IPS-NIHi11 (cell line): ENCODE measurements at places on chromosomes 12 and 14.
A peak's percentile ranks its signal among the peaks of the same experiment; 100 is the strongest.

GRCh38 chr14:75259510-75259855, 19.1 kb upstream of the FOS start:
- DNase-seq = no peak

GRCh38 chr14:23376482-23377197, at the start of gene CMTM5:
Gene CMTM5 (plus strand): TSS chr14:23377046. CDS start chr14:23377252, 206 bp downstream.
- DNase-seq = peak; percentile 65

DNA sequence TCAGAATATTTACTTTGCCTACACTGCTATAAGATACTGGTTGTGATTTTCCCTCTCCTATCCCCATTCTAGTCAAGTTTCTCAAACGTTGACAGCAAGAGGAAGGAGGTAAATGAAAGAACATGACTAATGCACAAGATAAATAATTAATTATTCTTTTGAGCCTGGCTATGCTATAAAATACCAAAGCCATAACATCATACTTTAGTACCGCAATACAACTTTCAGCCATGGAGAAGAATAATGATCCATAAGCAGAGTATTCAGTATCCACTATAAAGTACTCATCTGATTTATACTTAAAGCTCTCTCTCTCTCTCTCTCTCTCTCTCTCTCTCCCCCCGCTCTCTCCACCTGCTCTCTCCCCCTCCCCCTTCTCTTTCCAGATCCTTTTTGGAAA, 41.3 kb downstream of the TDG start:
- no peak for DNase-seq

DNA sequence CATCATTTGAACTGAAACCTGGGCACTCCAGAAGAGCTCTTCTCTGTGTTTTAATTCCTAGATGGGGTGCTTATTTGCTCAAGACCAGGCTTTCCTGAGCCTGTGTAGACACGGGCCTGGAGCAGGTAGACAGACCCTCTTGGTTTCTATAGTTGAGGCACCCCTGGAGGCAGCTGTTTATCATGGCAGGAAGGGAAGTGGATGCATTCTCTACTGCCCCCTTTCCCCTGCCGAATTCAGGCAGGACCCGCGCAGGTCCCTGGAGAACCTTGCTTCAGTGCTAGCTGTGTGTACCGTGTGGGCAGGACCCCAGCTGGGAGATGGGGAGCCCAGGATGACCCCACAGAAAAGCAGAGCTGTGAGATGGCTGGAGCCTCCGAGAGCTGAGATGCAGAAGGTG, 6.0 kb downstream of the CACNA1C start:
- peak; percentile 34 for DNase-seq

DNA sequence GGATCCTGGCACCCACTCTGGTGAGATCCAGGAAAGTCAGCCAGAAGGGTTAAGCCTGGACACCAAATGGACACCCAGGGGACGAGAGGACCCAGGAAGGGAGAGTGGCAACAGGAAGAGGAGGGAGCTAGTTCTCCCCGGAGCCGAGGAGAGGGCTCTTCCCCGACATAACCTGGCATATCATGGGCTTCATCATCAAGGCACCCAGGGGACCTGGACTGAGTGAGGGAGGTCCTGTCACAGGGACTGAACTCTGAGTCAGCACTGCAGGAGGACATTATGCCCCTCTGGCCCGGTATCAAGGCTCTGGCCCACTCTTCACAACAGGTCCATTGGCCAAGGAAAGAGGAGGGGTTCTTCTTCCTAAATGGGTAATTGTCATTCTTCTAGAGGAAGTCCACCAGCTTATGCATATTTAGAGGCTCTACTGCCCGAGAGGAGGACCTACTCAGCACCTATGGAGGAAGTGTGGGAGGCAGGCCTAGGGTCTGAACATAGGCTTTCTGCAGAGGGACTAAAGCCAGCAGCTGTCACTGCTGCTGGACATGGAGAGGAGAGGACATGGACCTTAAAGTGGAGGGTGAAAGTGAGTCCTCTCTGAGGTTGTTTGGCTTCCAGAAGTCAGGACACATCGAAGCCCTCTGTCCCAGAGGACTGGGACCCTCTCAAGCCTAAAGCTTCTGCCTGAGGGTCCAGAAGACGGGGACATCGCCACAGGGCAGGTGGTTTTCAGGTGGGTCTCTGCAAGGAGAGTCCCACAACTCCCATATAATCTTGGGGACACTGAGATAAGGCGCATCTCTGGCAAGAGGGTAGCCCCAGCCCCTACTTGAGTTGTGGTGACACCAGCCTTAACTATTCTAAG, 18.6 kb downstream of the ISCA2 start:
- no peak for DNase-seq

DNA sequence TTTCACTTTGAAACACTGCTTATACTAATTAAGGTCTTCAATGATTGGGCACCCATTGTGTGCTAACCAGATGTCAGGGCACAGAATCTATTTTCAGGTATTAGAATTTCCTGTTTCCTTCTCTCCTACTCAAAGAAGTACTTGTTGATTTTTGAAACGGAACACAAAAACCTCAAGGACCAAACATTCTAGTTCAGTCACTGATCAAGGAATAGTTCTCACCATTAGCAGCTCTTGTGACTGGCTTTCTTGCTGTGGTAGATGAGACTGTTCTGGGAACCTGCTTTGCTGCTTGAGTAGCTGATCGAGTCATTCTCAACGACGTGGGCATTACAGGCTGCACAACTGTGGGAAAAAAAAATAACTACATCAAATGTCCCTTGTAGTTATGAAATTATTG, 11.0 kb downstream of the DLGAP5 start:
- DNase-seq = no peak

DNA sequence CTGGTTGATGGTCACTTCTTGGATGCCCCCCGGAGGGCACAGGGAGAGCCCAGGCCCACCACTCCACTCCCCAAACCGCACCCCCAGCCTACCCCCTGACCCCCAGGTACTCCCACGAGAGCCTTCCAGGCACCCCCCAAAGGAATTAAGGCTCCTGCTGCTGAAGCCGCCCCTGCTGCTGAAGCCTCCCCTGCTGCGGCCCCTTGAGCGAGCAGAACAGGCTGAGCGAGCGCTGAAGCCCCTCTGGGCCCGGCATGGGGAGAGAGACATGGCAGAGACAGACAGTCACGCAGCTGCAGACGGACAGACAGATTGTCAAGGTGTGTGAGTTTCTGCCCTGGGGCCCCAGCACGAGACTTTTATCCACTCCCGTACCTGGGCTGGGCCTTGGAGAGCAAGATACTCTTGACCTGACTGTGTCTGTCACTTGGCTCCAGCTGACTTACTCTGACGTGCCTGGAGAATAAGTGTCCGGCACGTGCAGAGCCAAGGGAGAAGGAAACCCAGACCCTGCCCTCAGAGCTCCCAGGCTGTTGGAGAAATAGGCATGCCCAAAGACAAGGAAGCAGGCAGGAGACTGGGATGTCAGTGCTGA, at the start of gene KRT78:
Gene KRT78, minus strand, starts transcription at position 334 of the 595 bp plus-strand sequence. Its CDS starts 64 bp downstream, at position 270.
- no peak for DNase-seq

DNA sequence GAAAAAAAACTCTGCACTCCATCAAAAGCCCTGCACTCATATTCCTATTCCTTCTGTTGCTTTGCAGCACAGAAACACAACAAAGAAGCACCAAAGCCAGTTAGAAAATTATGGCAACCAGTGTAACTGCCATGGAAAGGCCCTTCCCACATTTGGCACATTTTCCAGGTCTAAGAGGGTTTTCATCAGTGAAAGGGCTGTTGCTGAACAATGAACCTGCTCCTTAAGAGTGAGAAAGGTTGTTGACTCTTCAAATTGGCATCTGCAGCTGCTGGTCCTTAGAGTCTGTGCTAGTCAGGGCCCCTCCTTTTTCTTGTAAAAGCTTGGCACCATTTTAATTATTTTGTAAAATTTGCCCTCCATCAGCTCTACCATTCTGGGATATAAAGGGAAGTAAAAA, 378.7 kb upstream of the KITLG start:
- no peak for DNase-seq

DNA sequence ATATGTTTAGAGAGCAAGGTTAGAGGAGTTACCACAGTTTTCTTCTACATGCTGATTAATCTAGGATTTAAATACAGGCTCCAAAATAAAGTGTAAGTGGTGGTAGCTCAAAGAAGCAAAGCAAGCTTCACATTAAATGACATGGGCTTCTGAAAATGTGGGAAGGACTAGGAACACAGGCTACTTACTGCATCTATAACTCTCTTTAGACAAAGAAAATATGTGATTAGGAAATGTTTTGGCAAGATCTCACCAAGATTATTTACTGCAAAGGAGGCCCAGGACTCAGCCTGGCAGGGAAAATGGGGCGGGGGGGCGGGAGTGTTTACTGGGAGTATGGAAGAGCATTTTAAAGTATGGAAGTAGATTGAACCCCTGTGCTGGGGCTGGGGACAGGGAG, 39.4 kb downstream of the ETV6 start:
- DNase-seq = no peak

DNA sequence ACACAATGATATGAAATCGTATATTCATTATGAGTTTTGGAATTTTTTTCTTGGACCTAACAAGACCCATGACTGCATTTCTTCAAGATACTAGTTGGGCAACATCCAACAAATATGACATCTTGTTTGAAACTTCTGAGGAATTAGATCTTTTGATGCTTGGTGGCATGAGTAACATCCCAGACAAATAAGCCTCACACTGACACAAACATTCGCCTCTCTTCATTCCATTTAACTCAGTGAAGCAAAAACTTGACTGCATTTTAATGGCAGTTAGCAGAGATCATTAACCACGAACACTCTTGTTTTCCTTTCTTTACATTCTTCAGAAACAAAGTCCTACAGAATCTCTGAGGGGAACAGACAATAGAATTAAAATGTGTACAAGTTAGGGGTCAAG, 758.3 kb downstream of the C12orf50 start:
- no peak for DNase-seq

DNA sequence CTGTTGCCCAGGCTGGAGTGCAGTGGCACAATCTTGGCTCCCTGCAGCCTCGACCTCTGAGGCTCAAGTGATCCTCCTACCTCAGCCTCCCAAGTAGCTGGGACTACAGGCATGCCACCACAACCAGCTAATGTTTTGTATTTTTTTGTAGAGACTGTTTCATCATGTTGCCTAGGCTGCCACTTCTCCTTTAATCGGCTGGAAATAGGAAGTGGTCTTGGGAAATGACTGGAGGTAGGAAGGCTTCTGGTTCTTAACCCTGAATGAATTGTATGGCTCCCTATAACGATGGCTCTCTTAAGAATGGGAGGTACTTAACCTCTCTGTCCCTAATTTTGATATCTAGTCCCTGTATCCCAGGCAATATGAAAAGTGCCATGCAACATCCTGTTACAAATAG, 113.9 kb upstream of the USP15 start:
- DNase-seq = no peak

GRCh38 chr12:117900561-117900960, 68.2 kb downstream of the KSR2 start:
- DNase-seq = no peak

DNA sequence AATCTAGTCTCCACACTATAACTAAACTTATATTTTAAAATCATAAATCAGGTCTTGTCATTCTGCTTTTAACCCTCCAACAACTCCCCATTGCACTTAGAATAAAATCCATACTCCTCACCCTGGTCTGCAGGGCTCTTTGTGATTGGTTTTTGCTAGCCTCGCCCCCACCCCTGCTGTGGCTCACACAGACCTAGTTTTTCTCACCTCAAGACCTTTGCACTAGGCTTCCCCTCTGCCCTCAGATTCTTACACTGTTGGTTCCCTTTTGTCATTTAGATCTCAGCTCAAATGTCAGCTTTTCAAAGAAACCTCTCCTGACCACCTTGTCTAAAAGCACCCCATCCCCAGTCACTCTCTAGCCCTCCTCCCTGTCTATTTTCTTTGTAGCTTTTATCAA, 10.7 kb upstream of the LHX5 start:
- peak; percentile 68 for DNase-seq

- DNase-seq = peak; percentile 46
These were observed 31.0 kb downstream of the NINJ2 start for GRCh38 chr12:632102-632696.

DNA sequence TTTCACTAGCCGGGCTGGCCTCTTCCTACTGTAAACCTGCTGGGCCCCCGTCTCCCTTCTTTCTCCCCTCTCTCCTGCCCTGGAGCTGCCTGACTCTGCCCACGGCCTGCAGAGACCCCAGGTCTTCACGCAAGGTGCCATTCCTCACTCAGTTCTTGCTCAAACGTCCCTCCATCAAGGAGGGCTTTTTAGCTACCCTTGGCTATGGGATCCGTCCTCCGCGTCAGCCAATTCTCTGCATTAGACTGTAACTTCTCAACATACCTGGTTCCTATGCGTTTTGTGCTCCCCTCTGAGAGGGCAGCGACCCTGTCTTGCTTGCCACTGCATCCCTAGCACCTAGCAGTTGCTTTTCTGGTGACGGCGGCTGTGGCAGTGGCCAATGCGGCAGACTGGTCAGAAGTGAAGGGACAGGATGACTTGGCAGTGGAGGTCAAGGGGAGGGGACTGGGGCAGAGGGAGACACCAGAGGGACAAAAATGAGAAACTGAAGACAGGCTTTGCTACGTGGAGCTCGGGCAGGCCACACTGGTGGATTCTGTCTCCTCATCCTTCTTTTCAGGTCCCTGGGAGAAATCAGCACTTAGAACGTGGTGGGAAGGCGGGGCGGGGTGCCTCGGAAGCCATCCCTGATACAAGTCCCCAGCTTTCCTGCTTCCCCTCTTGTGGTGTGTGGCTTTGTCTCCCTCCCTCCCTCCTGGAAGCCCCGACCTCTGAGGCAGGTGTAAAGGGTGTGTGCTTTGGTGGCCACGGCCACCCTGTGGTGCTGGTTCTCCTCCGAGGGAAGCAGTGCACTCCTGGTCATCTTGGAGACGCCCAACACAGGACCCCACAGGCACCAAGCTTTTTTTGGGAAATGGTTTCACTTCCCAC, 1.8 kb downstream of the B3GNT4 start:
- DNase-seq = no peak

GRCh38 chr12:98332642-98333041, 182.7 kb upstream of the TMPO start:
- DNase-seq = no peak

- peak; percentile 30 for DNase-seq
These were observed 120.3 kb upstream of the SOX5 start for GRCh38 chr12:24069532-24070395.

DNA sequence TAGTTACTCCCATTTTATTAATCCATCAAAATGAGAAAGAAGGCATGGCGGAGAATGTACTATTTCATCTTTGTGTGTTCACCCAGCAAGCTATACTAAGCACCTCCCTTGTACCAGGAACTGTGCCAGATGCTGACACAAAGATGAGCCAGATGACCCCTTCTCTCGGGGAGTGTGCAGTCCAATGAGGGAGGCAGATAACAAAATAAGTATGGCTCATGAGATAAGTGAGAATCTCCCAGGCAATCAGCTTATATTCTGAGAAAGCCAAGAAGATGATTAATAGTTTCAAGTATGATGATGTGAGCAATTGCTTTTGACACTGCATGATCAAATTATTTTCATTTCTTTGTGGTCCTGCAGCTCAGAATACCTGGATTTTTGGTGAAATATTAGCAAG, 1.3 kb upstream of the TMEM233 start:
- no peak for DNase-seq
